Ovary (tissue), 10 donors: ENCODE measurements at places on chromosomes 2 and 18. TPM values are rescaled to one million over a fixed set of nuclear protein-coding genes. Genes with fewer than 3 reads are reported as not detected.

The ITPRIPL1 gene
- 0.77 TPM for total RNA-seq

The RSAD2 gene
- 4.5 TPM for total RNA-seq

The SCYGR4 gene
- total RNA-seq: not detected

The PKDCC gene
- 257 TPM for total RNA-seq
